ENCODE measurements at places on chromosomes 5 and 9.

DNA sequence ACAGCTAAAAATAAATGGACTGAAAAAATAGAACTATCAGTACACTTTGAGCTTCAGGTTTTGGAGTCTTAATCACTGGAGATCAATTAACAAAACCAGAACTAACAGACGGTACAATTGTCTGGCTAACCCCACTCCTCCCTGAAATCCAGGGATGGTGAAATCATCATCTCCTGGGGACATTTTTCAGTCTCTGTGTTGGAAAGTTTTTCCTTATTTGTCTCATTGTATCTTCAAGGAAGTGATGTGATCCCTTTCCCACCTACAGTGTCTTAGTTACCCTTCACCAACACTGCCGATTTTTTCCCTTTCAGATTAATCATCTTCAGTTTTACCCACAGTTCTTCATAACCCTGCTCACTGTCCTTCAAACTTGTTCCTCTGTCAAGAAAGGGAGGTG lies 81.9 kb downstream of the MAP1B start:
- DNase-seq: no peak

GRCh38 chr5:170479484-170479883 lies 24.3 kb upstream of the KCNIP1 start:
- DNase-seq: no peak

DNA sequence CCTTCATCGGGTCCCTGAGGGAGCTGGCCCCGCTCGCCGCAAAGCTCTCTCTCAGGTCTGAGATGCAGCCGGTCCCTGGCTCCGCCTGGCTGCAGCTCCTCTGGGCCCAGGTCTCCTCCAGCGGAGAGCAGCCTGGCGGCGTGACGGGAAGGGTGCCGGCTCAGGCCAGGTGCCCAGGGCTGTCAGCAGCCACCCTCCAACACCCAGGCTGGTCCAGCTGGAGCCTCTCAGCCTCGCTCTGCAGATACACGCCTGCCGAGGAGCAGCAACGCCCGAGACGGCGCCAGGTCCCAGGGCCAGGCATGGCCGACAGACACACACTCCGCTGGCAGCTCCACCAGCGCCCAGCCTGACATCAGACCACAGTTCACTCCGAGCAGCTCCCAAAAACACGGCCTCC lies 25.6 kb downstream of the FAM163B start:
- DNase-seq: no peak

GRCh38 chr5:6674886-6675285 lies 38.3 kb upstream of the TENT4A start:
- no peak for DNase-seq

DNA sequence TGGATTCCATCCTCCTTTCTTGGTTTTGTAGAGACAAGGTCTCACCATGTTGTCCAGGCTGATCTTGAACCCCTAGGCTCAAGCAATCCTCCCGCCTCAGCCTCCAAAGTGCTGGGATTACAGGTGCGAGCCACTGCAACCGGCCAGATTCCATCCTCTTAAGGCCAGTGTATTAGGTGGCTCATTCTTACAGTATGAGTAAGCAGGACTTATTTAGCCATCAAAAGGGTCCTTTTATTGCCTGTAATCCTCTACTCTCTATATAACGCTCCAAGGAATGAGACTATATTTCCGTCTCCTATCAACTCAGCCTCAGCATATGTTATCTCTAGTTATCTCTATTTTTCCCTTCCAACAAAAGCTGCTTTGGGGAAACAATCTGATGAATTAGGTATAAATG lies 3.0 kb upstream of the ERBIN start:
- DNase-seq: no peak
